ENCODE measurements at places on chromosomes 16 and 17. TPM values are rescaled to one million over a fixed set of nuclear protein-coding genes. Genes with fewer than 3 reads are reported as not detected.

DNA sequence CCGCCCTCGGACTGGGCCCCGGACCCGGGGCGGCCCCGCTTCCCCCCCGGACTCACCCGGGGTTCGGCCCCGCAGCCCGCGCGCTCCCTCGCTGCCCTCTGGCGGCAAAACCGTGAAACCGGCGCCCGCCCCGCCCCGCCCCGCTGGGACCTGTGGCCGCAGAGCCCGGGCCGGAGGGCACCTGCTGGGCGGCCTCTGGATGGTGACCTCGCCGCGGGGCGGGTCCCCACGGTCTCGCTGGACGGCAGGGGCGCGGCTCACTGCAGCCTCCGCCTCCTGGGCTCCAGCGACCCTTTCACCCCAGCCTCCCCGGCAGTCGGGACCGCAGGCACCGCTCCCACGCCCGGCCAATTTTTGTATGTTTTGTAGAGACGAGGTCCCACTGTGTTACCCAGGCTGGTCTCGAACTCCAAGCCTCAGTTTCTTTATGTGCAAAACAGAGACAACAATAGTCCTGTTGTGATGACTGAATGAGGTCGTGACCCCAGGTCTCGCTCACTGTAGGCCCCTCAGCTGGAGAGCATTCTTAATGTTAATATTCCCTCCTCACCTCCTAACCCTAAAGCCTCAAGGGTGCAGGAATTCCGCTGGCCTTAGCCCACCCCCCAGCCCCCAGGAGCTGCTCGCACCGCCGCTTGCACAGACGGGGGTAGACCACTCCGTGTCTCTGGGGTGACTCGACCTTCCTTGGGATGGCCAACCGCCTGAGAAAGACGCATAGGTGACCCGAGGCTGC is 33.7 kb upstream of the RPH3AL start:
- DNase-seq = peak; percentile 51

MEOX1 gene
- total RNA-seq = not detected

CDR2L gene
- 10.2 TPM for total RNA-seq

DNA sequence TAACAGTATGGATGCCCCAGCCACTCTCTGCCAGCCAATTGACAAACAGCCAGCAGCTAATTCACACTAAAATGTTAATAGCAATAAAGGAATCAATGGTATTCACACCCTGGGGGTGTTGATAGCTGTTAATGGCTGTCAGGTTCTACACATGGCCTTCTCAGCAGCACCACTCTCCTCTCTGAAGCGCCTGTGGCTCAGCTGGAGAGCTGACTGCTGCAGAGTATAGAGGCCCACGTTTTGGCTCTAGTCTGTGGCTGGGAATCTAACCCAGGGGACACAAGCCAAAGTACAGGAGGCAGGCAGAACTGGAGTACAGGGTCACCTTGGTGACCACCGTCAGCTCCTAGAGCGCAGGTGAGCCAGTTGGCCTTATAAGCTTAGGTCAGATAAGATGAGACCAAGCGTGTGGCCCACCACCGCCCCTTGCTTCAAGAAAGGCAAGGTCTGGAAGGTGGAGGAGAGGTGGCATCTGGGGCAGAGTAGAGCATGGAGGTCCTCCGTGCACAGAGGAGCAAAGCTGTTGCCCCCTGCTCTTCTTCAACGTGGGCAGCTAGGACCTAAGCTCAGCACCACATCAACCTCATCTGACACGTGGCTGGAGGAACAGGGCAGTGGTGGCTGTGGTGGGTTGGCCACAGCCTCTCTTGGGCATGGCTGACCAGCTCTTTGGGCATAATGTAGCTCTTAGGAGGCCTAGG is 25.4 kb downstream of the CCR7 start:
- DNase-seq = no peak

- DNase-seq = no peak
Observed at GRCh38 chr16:27202923-27203506, 311 bp upstream of the KDM8 start.

DNA sequence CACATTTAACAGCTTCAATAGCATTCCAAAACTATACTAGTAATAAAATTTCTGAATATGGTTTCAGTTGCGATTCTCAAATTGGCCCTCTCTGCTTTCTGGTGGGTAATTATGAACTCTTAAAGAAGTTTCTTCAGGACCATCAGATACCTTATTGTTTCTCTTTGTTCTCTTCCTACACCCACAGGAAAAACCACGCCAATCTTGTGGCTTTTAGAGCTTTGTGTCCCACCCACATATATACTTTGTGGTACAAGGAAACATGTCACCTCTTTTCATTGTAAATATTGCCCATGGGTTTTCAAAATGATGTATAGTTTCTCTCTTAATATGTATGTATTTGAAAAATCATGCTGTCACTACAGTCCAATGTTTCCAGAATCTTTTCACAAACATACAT is 12.1 kb downstream of the ABCA9 start:
- DNase-seq = no peak

DNA sequence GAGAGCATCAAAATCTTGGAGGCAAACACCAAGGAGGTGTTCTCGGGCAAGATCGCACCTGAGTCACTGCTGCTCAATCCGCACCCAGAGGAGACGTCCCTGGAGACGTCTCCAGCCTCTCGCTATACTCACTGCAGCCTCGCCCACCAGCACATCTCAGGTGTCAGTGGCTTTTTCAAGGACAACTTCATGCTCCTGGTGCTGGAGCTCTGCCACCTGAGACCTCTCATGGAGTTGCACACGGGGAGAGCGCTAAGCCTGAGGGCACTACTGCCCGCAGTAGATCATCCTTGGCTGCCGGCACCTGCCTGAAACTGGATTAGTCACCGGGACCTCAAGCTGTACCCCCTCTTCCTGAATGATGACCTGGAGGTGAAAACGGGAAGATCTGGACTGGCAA is 2.6 kb upstream of the MBTPS1 start:
- DNase-seq = no peak

DNA sequence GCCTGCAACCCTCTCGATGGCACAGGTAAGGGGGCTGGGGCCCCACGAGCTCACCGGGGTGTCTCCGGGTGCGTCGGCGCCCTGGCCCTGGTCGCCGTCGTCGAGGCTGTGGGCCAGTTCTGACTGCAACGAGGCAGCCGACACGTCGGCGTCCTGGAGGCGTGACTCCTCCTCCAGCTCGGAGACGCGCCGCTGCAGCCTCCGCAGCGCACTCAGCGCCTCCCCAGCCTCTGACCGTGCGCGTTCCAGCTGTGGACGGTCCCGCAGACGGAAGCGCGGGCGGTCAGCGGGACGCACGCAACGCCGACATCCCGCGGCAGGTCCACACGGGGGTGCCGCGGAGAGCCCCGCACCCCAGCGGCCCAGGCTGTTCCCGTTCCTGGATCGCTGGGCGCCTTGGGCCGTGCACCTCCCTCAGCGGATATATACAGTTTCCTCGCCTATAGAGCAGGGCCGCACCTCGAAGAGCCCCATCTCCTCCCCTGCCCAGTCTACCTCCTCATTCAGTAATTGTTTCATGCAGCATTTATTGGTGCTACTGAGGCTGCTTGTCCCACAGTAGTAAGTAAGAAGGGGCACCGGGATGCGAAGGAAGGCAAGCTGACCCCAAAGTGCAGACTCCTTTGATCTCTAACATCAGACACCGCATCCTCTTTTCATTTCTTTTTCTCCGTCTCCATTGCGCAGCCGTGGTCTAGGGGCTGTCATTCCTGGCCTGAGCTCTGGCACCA is 5.8 kb downstream of the THOC6 start:
- no peak for DNase-seq

DNA sequence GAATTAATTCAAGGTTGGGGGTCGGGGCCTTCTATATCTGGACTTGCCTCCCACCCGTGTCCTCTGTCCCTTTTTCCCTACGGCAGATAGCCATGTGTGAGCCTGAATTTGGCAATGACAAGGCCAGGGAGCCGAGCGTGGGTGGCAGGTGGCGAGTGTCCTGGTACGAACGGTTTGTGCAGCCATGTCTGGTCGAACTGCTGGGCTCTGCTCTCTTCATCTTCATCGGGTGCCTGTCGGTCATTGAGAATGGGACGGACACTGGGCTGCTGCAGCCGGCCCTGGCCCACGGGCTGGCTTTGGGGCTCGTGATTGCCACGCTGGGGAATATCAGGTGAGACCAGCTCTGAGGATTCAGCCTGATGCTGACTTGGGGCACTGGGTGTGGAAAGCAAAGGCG is 365 bp downstream of the AQP8 start:
- DNase-seq = no peak

DNA sequence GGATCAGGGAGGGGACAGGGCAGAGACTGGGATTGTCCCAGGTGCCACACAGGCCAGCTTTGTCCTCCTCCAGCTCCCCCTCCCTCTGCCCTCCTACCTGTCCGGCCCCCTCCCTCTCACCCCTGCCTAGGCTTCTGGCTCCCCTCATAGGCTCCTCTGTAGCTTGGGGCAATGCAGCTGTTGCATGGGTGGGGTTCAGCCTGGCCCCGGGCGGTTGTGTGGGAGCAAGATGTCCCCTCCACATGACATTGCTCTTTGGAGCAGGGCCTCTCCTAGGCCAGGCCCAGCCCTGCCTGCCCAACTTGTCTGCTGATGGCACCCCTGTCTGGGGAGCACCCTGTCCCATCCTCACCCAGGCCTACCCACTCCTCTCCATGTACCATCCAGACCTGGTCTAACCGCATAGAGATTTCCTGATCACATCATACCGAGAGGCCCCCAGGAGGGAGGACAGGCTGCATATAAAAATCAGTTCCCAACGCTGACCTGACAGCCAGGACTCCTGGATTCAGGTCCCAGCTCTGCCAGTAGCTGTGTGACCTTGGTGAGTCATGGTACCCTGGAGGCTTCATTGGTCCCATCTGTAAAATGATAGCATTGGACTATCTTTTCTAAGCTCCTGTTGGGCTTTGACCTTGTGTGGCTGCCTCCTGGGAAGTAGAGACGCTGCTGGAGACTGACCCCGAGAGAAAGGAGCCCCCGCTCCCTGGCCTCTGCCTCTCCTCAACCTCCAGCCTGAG is 48.8 kb upstream of the DLX4 start:
- no peak for DNase-seq

DNA sequence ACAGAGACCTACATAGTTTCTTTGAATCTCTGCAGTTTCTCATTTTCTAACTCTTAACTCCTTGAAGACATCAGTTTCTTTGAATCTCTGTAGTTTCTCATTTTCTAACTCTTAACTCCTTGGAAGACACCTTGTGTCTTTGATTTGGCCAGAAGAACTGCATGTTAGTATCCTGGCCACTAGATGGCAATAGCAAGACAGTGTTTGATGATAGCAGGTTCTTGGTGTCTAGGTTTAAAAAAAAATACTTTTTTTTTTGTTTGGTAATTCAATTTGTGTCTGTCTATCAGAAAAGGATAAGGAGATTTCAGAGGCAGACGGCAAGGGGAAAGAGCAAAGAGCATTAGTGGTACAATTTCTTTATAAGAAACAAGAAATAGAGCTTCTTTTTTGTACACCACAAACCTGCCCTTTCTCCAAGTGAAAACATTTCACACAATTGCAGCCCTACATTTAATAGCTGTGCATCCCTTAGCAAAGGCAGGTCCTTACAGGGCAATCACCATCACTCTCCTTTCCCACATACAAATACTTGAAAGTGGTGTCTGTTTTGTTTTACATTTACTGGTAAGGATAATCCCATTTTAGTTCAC is 1324.9 kb upstream of the CDH8 start:
- DNase-seq = peak; percentile 62

REXO5 gene
- total RNA-seq = 6.5 TPM

DNA sequence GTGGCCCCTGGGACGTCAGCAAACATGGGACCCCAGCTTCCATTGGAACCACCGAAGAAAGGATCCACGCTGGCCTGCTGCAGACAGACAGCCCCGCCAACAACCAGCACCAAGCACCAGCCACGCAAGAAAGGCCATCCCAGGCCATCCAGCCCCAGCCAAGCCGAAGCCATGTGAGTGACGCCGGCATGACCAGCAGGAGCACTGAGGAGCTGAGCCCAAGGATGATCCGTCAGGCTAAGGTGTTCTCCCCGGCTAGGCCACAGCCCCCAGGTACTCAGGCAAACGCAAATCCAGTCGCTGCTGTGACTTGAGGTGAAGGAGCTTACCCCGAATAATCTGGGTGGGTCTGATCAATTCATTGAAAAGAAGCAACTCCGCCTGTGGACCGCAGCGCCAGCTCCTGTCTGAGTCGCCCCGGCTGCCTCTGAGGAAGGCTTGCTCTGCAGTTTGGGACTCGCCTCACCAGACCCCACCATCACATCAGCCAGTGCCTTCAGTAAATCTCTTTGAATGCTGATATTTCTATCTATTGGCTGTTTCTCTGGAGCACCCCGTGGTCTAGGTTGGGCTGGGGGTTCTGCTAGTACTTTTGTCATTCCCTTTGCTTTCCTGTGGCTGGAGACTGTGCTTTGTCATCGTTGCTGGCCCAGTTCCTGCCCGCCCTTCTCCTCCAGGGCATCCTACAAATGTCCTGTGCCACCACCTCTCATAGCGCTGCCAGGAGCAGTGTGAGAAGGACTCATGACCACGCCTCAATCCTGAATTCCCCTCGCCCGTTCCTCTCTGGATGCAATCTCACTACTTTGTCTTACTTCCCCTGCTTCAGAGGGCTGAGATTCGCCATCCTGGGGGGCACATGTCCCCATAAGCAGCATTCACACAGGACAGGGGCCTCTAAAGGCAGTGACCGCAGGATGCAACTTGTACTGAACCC is 8.1 kb upstream of the CBX2 start:
- DNase-seq = no peak

DNA sequence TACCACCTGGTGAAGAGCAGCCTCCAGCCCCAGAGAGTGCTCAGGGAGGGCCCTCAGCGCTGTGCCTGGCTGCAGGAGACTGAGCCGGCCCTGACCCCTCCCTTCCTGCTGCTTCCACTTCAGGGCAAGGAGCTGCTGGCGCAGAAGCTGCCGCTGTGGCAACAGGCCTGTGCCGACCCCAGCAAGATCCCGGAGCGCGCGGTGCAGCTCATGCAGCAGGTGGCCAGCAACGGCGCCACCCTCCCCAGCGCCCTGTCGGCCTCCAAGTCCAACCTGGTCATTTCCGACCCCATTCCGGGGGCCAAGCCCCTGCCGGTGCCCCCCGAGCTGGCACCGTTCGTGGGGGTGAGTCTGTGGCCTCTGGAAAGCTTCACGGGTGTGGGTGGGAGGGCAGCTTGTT is 61.9 kb upstream of the PVALEF start:
- no peak for DNase-seq

- peak; percentile 97 for DNase-seq
Observed at GRCh38 chr17:40314584-40314956, 5.6 kb downstream of the RARA start.

DNA sequence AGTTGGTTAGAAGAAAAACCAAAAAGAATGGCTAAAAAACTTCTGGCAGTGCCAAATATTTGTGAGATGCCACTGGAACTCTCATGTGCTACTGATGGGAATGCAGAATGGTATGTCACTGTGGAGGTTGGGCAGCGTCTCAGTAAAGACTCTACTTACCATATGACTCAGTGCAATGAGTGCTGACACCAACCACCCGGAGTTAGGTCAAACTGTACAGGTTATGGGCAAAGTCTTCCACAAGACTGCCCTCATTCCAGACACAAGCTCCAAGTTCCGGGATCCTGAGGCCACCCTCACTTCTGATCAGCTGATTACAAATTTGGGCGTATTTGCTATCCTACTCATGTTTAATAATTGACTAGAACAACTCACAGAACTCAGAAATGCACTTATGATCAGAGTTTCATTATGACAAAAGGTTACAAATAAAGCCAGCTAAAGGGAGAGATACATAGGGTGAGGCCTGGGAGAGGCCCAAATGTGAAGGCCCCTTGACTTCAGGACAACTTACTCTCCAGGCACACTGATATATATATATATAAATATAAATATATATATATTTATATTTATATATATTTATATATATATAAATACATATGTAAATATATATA is 114.9 kb downstream of the TRIM37 start:
- DNase-seq = no peak

CRYBA1 gene
- total RNA-seq = not detected
